HTR-8/SVneo (cell line): ENCODE measurements at places on chromosomes 7 and 10.

GRCh38 chr7:158663428-158663741 is 41.2 kb downstream of the NCAPG2 start:
- DNase-seq, result no peak

DNA sequence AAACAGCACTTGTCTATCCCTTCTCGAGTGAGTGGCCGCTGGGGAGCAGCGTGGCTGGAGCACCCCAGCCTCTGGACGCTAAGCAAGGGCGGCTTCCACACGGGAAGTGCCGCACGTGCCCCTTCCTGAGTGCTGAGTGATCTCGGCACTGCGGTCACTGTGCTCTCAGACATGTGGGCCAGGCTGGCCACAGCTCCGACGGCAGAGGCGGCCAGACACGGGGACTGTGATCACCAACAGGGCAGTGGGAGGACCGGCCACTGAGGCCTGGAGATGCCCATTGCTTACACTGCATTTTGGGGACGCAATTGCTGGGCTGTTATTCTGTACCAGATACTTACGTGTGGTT is 7.0 kb downstream of the ECHS1 start:
- DNase-seq, result no peak

GRCh38 chr7:47715631-47716068 is 133.7 kb upstream of the TNS3 start:
- DNase-seq, result no peak

DNA sequence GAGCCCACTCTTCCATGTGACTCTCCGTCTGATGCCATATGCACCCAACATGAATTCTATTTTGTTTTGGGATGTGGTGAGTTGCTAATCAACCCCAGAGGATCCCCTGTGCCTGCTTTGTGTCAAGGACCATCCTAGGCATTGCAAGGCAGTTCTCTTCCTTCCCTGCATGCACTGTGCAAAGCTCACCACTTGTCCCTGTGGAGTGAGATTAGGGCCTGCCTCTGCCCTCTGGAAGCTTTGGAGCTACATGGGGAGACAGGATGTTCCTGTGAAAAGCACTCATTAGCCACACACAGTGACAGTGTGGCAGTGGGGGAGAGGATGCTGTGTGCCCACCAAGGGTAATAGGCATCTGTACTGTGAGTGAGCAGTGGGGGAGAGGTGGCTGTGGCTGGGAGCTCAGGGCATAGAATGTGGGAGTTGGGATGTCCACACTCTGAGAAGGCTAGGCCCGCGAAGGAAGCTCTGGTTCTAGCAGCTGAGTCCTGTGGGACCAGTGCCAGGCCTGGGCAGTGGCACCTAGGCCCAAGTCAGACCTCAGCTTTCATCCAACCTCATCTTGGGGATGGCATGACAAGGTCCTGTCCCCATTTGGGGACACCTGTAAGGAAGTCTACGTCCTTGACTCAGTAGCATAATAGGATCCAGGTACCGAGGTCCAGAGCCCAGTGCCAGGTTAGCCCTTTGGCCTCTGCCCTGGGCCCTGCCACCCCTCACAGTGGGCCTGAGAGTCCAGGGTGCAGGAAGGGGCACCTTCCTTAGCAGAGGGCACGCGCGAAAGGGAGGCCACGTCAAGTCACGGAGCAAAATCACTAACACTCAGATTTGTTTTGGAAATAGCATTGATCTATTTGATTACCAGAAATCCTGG is 6.6 kb downstream of the ADRA2A start:
- no peak for DNase-seq

- no peak for DNase-seq
These were observed 141.5 kb downstream of the C10orf105 start for GRCh38 chr10:71578069-71578468.

GRCh38 chr7:30411173-30411572 is 67.4 kb downstream of the NOD1 start:
- DNase-seq, result no peak

- DNase-seq, result no peak
These were observed 645.0 kb upstream of the GALNT17 start for GRCh38 chr7:70486977-70487376.

DNA sequence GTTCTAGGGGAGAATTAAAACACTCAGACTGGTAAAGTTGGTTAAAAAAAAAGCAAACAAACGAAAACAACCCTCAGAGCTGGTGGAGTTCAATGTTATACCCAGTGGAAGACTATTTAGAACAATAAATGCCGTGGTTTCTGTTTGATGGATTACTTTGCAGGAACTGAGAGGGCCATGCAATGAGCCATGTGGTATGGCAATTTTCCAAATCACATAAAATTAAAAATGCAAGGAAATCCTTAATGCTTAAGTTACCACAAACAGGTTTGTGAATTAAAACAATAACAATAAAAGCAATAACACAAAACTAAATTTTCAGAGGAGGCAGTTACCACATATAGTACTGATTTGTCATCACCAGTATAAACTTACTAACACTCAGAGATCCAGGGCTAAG is 96.9 kb downstream of the RTKN2 start:
- peak; percentile 36 for DNase-seq

DNA sequence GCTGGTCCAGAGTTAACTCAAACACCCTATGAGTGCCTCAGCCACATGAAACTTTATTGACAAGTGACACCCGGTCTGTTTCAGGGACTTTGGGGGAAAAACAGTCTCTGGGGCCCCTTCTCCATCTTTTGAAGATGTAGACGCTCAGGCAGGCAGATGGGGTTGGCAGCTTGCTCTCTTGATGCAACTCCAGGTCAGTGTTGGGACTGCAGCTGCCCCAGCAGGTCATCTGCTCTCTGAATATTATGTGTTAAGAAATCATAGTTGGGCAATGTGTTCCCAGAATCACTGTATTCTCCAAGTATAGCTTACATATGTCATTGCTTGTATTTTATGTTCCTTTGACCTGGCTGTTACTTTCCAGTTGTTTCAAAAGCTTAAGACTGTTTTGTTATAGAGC is 544.9 kb upstream of the MGMT start:
- no peak for DNase-seq

DNA sequence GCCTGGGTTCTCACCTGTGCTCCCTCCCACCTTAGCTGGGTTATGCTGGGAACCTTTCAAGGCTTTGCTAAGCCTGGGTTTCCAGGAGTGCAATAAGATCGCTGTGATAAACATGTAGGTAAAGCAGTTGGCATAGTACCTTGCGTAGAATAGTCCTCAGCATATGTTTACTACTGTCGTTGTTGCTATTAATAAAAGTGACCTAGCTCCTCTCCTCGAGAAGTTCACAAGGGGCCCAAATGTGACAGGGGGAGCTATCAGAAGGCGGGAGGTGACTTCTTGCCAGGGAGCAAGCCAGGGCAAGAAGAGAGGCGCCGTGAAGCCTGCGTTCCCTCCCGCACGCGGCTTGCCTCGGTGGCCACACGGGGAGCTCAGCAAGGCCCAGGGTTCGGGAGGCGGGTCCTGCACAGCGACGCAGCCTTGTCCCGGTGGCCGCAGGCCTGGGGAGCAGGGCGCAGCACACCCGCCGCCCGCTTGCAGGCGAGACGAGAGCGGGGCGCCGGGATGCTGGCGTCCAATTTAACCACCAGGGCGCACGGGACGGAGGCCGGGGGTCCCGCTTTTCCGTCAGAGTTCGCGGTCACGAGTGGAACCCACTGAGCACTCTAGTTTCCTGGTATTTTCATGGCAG is 106.2 kb downstream of the SNX10 start:
- DNase-seq, result no peak

DNA sequence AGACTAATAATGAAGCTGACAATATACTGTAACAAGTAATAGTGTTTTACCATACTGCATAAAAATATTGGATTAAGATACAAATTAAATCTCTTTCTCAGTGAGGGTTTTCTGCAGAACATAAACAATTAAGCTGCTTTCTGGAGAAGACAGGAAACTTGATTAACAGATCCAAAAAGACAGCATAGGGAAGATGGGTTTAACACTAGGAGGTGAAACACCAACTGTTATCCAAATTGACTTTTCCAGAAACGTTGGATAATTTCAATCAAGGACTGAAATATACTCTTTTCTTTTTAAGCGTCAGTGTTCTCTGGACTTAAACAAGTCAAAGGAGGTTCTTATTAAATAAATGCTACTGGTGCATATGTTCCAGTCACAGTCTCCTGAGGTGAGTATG is 45.3 kb upstream of the IMMP2L start:
- DNase-seq, result no peak

DNA sequence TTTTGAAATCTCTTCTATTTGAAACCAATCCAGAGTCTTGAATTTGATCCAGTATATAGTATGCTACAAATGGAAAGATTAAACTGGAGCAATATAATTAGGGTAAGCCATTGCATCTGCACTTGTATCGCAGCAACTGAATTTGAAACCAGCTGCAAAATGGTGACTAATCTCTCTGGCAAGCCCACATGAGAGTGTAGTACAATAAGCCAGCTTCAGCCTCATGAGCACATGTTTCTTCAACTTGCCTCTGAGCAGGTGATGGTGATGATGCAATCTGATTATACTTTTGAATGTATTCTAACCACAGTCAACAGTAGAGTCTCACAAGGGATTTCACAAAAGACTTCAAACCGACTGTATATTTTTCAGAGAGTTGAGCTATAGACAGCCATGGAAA is 829 bp upstream of the RPA3 start:
- DNase-seq, result peak; percentile 72

DNA sequence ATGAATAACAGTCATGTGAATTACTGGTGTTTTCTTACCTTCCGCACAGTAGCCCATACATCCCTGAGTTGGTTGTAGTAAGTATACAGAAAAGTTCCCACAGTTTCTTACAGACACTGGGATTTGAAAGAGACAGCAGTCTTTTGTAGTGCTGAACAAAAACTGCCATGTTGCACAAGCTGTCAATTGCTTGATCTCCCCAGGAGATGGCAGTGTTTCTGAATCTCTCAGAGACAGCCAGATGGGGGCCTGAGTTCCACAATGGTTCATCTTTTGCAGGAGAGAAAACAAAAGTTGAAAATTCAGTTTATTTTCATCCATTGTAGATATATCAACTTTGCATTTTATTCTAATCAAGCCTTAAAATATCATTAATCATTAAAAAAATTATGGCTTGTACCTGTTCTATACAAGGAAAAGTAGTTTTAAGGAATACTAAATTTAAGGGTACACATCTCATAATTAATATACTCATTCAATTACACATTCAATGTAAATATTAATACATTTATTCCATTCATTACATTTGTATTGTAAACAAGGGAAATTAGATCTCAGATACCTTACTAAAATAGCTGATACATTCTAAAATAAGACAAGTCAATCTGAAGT is 14.5 kb downstream of the VWDE start:
- peak; percentile 48 for DNase-seq

GRCh38 chr10:11120711-11121110 is 103.0 kb downstream of the CELF2 start:
- no peak for DNase-seq

GRCh38 chr7:154912871-154913637 is 89.9 kb downstream of the PAXIP1 start:
- DNase-seq, result no peak

DNA sequence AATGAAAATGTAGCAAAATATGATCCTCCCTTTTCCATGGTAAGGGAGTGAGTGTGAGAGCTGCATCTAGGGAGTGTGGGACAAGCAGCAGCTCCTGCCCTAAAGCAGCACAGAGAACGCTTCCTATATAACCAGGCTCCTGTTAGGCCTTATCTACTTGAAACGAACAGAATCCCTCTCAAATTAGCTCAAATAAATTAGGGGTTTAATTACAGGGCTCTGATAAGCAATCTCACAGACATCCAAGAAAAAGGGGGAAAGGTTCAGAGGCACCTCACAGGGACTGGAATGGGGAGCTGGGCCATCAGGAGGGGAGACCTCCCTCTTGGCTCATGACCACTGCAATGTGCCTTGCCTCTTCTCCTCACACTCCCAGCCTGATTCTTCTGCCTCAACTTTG is 57.9 kb downstream of the PLPP4 start:
- no peak for DNase-seq

DNA sequence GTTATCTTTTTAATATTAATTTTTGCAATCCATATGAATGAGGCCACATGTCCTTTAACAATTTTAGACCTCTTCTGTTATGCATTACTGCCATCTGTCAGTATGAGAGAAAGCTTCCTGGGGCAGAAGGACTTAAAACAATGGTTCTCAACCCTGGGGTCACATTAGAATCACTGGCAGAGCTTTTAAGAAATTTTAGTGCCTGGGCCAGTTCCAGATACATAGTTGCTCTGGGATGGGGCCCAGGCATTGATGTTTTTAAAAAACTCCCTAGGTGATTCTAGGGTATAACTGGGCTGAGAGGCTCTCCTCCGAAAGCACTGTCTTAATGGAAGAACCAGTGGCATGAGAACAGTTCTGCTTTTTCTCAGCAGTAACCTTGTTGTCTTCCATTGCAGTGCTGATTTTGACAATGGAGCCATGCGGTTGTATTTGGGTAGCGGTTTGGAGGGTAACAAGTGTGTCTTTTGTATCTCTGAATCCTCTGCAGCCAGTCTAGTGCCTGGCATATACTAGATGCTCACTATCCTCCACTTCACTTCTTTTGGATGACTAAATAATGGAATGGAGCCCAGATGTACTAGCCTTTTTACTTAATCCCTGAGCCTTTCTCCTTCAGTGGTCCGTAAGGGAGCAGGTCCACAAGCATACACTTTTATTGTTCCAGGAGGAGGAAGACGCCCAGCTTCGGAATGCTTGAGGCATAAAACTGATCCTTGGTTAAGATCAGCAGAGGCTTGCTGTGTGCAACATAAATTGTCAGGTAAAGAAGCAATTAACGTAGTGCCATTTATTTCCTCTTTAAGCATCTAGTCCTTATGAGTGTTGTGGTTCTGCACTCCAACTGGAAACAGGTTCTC is 227.1 kb downstream of the AUTS2 start:
- DNase-seq, result no peak

- DNase-seq, result no peak
These were observed 93.8 kb downstream of the CPXM2 start for GRCh38 chr10:123797813-123798212.

DNA sequence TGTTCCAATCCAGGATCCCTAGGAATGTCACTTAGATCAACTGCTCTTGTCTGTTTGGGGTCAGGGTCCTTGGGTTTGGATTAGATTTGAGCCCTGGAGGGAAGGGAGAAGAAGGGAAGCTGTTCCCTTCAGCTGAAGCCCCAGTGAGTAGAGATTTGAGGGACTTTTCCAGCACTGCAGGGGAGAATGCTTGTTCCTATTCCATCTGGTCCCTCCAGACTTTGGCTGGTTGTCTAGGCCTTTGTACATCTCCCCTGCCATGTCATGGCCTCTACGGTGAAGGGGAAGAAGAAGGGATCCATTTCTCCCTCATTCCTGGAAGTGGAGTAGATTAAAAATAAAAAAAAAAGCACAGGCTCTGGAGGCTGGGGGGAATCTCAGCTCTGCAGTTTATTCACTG is 11.1 kb downstream of the C10orf62 start:
- no peak for DNase-seq

- no peak for DNase-seq
These were observed 866 bp downstream of the CNOT4 start for GRCh38 chr7:135508883-135509588.

DNA sequence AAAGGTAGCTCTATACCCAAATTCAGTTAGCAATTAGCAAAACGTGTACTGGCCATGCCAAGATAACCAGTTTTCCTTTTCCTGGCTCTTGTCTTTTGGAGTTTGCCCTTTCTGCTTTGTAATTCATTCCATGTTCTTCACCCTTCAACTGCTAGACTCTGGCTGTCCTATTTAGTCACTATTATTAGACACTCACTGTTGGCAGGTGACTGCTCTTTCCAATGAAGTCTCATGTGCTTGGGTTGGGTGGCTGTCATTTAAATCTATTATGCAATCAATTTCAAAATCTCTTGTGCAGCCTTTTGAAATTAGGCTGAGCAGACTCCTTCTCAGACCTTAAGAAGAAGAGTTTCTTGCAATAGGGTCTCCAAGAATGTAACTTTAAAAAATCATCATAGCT is 266.5 kb downstream of the GPR158 start:
- DNase-seq, result no peak
